Germinal center (tissue), 1 donor: ENCODE measurements at places on chromosomes 11 and 22.

- no peak for DNase-seq
Measured at GRCh38 chr11:72224564-72225410, at the start of gene INPPL1. TSS of gene INPPL1 (plus strand) at chr11:72224767. CDS start at chr11:72224985, 218 bp downstream.

- no peak for DNase-seq
Measured at GRCh38 chr11:14218728-14219127, 140.3 kb downstream of the RRAS2 start.

GRCh38 chr11:132631989-132632388 lies 900.3 kb downstream of the OPCML start:
- no peak for DNase-seq

GRCh38 chr11:125872138-125872491 lies 15.4 kb upstream of the HYLS1 start:
- DNase-seq: no peak
